ENCODE measurements at places on chromosomes 16 and 17.

DNA sequence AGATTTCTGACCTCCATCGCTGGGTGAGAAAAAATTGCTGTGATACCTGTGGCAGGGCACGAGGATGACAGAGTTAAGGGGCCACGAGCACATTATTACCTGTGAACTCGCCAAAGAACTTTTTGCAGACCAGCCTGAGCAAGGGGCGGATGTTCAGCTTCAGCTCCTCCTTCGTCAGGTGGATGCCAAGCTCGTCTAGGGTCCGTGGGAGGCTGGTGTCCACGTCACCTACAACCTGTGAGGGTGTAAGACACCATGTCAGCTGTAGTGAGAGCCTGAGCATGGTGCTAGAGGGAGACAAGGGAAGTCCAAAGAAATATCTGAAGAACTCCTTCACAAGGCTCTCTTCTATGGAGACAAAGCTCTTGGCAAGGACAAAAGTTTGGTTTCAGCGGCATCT lies 17.1 kb downstream of the HIGD1B start:
- no peak for DNase-seq

DNA sequence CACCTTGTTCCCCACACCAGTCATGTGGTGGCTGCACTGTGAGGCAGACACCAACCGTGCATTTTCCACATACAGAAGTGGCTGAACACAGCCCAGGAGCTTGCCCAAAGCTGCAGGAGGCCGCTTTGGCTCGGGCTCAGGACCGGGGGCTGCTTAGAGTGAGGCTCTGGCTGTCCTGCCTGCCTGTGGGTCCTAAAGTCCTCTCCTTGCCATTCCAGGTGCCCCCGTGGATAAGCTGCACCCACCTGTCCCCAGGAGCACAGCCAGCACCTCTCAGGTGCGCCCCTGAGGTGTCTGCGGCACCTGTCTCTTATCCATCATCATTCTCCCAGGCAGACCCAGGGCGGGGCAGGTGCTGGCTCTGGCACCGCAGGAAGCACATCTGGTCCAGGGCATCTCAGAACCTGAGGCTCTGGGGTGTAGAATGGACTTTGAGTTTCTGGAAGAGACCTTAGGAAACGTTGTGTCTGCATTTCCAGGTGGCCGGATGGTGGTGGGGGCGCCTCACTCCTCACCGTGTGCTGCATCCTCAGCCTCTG lies 180.5 kb upstream of the ZNF469 start:
- DNase-seq: no peak

DNA sequence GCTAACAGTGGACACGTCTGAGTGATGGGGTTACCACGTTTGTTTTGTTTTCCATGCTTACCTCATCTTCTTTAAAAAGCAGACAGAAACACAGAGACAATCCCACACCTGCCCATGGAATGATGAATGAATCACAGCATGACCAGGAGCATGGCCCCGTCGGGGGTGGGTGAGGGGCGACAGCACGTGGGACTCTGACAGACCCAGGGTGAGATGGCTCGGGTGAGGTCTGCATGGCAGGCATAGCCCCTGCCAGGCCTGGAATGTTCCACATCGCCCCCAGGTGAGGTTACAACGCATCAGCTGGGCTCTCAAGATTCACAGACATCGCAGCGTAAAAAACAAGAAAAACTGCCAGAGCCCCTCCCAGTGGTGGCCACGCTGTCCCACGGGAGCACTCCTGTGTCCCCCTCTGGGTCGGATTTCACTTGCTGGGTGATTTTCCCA lies 18.1 kb downstream of the SLC7A5 start:
- DNase-seq: no peak

- no peak for DNase-seq
These were observed 5.6 kb downstream of the GFAP start for GRCh38 chr17:44909681-44910144.

GRCh38 chr17:30831663-30832437 lies at the start of gene ATAD5:
ATAD5 (plus strand) TSS chr17:30831966; CDS start chr17:30832348, 382 bp downstream.
- peak; percentile 92 for DNase-seq

- DNase-seq: no peak
These were observed 19.4 kb upstream of the ENDOV start for GRCh38 chr17:80395402-80396151.

DNA sequence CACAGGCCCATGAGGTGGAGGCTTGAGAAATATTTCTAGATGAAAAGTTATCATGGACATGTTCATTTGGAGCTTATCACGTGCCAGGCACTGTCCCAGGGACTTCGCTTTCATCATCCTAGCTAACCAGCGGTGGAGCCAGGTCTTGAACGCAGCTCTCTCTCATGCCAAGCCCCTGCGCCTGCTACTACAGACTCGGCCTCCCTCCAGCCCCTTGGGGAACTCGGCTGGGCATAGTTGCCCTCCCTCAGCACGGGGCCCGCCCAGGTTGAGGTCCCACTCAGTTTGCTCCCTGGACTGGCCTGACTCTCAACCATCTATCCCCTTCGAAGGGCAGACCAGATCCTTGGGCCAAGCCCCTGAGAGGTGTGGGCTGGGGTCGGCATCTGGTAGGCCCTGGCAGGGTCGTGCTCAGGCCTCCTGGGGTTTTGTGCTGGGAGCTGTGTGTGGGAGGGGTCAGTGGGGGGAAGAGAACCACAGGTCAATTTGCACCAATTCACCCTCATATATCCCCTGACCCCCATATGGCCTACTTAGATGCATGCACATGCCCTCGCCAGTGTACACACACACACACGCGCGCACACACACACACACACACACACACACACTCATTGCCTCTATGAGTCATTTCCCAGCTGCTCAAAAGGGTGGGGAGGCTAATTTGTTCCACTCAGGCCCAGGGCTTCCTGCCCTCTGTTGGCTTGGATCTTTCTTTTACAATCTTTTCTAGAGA lies 12.1 kb upstream of the SCN4A start:
- peak; percentile 52 for DNase-seq

DNA sequence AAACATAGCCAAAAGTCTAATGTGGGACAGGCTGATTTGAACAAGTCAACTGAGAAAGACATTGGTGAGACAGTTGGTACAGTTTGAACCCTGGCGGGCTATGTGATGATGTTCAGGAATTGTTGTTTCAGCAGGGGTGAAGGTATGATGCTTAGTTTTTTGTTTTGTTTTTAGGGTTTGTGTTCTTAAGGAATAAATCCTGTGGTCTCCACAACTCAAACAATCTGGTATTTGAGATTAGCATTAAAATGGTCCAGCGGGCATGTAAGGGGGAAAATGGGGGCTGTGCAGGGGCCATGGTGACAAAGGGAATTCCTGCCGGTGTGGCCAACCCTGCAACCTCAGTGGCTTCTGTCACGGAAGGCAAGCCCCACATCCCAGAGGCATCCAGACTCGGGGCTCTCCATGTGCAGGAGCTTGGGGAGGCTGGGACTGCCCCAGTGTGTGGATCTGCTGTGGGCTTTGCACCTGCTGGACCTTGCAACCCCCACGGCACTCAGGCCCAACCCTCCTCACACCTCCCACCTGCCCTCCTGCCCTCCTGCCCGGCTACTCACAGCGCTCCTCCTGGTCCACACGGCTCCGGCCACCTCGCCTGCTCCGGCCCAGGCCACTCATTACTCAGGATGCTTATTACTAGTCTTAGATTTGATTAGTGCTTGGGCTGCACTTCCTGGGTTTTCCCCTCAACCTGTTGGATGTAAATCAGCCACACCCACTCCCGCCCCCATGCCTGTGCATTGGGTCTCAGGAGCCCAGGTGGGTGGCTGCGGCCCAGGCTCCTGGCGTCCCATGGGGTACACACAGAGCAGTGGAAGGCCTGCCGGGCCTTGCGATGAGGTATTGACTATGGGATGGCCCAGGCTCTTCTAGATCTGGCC lies at the start of gene TNFRSF13B:
Gene TNFRSF13B (minus strand): TSS at position 661 of the 881 bp plus-strand sequence. CDS start 43 bp downstream, at position 618.
- no peak for DNase-seq

GRCh38 chr17:52537421-52537820 lies 378.9 kb upstream of the CA10 start:
- no peak for DNase-seq

GRCh38 chr16:444027-444426 lies 18.6 kb downstream of the RAB11FIP3 start:
- DNase-seq: no peak

- no peak for DNase-seq
These were observed at the start of gene PLEKHH3 for GRCh38 chr17:42676424-42677011. PLEKHH3 (minus strand) TSS chr17:42676994; CDS start chr17:42676563, 431 bp downstream.

GRCh38 chr17:56325313-56326000 lies 172.2 kb downstream of the ANKFN1 start:
- DNase-seq: no peak

DNA sequence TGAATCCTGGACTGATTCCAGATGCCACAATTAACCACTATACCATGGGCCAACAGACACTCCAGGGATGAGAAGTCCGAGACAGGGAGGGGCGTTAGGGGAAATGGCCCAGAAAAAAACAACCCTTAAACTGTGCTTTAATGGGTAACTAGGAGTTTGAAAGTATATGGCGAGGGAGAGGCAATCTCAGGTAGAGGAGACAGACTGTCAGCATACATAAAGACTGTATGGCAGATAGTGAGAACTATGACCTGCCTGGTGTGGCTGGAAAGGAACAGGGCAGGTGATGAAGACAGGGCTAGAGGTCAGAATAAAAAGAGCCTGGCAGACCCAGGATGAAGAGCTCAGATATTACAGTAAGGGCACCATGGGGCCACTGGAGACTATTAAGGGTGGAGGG lies 8.1 kb downstream of the ZZEF1 start:
- DNase-seq: no peak

- no peak for DNase-seq
These were observed 3.0 kb downstream of the EME1 start for GRCh38 chr17:50375858-50376538.

DNA sequence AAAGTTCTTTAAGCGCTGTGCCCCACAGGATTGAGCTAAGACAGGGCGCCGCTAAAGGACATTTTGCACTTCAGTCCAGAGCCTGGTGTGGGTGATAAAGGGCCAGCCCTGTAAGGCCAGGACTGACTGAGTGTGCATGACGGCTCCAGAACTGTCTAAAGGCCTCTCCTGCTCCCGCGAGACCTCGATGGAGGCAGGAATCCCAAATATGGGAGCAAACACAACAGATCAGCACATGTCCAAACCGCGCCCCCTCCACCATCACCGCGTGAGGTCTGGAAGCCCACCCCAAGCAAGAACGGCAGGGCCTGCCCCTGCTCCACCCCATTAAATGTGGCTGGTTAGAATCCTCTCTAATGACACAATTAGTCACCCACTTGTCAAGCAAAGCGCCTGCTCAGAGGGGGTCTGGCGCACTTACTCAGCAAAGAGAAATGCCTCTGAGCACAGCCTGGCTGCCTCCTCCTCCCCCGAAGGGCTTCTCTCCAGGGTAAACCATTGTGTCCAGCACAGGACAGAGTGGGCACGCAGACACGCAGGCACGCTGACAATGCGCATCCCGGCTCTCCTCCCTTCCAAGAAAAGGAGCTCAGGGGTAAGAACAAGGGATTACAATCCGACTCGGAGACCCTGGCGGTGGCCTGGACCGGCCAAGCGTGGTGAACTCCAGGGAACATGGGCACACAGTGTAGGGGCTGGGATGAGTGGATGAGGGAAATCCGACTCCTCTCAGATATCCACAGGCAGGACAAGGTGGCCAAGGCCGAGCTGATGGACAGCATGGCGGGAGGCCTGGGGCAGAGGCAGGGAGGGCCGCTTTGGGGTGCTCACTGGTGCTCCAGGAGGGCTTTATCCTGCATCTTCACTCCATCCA lies 1.5 kb downstream of the MXRA7 start:
- no peak for DNase-seq

DNA sequence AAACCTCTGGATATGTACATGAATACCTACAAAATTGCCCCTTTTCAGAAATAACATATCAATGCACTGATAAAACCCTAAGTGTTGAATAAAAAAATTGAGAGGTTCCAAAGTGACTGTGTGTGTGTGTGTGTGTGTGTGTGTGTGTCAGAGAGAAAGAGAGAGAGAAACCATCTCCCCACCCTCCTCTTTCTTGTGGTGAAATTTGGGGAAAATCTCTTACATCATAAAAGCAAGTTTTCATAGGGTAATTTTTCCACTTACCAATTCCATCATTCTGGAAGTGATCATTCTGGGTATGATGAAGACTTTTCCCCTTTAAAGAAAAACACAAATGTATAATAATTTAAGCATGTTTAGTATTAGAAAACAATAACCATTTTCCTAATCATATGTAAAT lies 79.3 kb downstream of the CACNG1 start:
- no peak for DNase-seq

GRCh38 chr17:5526821-5527598 lies 40.6 kb downstream of the MIS12 start:
- DNase-seq: peak; percentile 47

- no peak for DNase-seq
These were observed 211.6 kb upstream of the CIBAR2 start for GRCh38 chr16:85323961-85324253.

GRCh38 chr17:57587193-57587969 lies 157.7 kb downstream of the CCDC182 start:
- no peak for DNase-seq

- DNase-seq: peak; percentile 85
These were observed 19.1 kb upstream of the STAC2 start for GRCh38 chr17:39244600-39245570.

- peak; percentile 60 for DNase-seq
These were observed 69.9 kb downstream of the ABR start for GRCh38 chr17:1109606-1110540.

DNA sequence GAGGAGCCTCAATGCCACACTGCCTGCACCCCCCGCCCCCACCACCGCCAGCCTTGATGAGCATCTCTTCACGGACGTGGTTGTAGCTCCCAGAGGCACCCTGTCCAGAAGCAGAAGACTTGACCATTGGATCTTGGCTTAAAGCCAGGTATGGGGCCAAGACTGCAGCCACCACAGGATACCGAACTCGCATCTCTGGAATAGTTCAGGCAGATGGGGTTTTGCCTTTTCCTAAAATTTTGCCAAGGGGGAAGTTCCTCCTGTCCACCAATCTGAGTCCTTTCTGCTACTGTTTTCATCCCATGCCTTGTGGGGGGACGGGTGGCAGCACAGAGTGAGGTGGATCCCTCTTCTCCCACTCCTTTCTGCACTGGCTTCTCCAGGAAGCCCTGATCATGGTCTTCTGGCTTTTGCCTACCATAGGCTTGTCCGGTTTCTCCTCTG lies 939 bp downstream of the CORO6 start:
- DNase-seq: no peak

GRCh38 chr17:14203388-14203787 lies 33.3 kb downstream of the CDRT15 start:
- peak; percentile 44 for DNase-seq

DNA sequence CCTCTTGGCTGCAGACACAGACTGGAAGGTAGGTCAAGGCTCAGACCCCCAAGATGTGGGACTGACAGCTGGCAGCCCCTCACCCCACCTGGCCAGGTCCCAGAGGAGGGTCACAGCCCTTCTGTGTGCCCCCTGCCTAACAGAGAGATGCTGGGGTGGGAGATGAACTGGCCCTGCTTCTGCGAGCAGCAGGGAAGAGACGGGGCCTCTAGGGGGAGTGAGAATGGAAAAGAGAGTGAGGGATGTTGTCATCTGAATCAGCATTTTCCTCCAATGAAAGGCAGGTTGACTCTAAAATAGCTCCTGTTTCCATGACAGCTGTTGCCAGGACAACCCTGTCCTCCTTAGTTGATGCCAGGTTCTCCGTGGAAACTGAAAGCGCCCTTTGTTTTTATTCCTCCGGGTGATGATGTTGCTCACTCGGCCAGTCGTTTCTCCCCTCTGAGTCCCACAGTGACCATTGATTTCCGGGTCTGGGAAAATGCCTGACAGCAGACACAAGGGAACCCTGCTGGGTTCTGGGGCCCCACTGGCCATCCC lies 4.9 kb upstream of the NDRG4 start:
- DNase-seq: peak; percentile 54

- no peak for DNase-seq
These were observed 68.7 kb downstream of the TRIM37 start for GRCh38 chr17:59037960-59038359.

GRCh38 chr16:54477714-54478113 lies 191.1 kb upstream of the IRX3 start:
- DNase-seq: no peak
